ENCODE measurements at places on chromosomes 2 and 18.

GRCh38 chr2:38933653-38934052 is 44.0 kb downstream of the ARHGEF33 start:
- DNase-seq, result no peak

- no peak for DNase-seq
Observed at GRCh38 chr2:167908786-167909185, 338.6 kb downstream of the STK39 start.

DNA sequence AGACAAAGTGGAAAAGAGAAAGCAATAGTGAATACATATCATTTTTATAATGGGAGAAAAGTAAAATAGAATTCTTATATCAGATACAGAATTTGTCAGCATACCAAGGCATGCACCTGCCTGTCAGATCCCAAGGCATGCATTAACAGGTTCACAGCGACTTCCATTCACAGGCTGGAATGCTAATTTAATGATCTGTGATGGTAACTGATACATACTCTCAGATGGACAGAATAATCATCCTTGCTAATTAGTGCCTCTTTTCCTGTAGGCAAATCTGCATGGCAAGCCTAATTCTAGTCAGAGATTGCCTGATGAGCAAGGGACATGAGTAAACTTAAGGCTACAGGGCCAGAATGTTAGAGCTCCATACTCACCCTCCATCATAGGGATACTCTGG is 76.1 kb downstream of the PRKRA start:
- DNase-seq, result no peak

DNA sequence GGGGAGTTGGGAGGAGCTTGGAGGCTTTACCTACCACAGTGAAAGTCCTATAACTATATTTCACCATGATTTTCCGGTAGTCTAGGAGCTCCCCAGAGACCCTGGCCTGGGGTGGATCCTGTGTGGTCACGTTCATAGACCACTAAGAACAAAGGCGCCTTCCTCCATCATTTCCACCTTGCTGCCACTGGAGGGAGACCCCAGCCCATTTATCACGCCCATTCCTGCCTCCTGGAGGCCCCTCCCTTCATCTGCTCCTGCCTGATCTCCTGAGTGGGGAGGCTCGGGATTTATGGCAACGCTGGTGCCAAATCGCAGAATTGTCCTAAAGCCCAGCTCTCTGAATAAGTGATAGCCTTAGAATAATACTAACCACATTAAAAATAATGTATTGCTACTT is 507.6 kb upstream of the SPHKAP start:
- no peak for DNase-seq

DNA sequence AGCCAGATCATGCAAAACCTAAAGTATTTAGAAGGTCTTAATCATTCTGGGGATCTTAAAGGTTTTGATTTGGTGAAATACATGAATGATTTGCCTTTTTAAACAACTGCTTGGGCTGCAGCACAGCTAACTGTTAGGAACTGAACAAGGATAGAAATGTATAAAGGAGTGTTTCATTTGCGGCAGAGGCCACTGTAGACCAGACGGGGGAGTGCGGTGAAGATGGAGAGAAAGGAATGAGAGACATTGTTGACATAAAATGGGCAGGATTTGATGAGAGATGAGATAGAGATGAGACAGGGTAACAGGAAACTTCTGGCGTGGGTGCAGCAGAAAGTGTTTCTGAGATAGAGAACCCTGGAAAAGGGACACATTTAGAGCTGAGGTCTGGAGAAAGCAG is 308.1 kb downstream of the TMX3 start:
- DNase-seq, result no peak

DNA sequence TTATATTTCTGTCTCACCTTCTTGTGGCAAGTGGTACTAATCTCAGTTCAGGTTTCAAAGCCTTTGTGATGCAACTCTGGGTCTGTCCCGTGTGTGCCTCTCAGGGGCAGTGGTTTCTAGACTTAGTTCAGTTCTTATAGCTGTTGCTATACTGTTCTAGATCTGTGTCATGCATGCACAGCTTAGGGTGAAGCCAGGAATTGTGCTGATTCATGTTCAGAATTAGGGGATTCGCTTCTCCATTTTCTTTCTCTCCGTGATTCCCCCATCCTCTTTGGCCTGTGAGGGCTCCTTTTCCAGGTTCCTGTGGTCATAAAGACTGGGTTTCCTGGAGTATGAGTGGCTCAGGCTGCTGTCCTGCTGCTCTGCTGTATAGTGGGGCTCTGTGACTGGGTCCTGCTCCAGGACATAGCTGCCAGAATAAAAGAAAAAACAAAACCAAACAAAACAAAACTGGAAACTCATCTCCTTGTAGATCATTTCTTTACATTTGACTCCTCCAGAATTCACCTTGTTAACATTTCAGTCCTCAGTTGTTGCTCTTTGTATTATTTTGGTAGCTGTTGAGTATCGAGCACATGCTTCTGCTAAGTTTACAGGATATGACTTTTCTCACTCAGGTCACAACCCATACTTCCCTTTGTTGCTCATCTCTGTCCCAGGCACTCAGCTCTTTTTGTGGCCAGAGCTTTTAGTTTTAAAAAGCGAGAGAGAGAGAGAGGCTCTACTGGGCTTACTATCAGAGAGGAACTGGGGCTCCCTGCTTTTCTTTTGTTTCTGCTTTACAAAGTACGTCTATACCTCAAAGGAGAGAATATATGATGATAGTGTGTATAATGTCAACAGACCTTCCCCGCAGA is 34.2 kb downstream of the CERS6 start:
- DNase-seq, result no peak

DNA sequence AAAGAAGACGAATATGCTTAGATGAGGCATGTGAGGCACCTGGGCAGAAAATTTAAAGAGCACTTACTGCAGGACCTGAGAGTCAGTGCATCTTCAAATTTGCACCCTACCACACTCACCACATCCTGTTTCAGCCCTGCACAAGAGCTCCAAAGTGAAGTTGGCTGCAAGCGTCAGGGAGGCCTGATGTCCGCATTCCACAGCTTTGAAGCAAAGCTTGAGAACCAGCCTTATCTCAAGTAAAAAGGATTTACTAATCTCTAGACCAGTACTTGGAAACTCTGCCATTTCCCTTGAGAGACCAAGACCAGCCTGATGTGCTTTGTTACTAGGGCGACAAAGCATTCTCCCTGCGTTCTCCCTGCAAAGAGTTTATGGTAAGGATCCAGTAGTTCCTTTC is 3.4 kb upstream of the ASNSD1 start:
- DNase-seq, result no peak

DNA sequence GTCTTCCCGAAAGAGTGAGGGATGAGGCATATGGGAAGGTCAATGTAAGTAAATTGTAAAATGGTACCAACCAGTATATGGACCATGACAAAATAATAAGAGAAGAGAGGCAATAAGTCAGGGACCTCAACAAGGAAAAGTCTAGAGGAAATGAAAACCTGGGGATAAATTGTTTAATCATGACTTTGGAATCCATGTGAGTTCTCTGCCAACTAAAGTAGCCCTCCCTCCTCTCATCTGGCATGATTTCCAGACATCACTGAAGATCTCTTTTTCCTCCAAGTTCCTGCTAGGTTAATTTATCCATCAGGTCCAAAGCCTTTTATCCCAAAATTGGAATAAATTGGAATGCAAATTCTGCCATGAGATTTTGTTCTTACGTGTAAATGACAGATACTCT is 417.9 kb downstream of the NRXN1 start:
- no peak for DNase-seq

- no peak for DNase-seq
Observed at GRCh38 chr18:50203801-50204604, 9.1 kb upstream of the MYO5B start.

GRCh38 chr2:75194184-75194868 is 5.0 kb downstream of the TACR1 start:
- no peak for DNase-seq

GRCh38 chr18:78739882-78740677 is 239.5 kb upstream of the SALL3 start:
- DNase-seq, result no peak

- no peak for DNase-seq
Observed at GRCh38 chr2:232415138-232415690, 8.6 kb downstream of the ALPG start.

- DNase-seq, result no peak
Observed at GRCh38 chr2:11250400-11251196, 93.8 kb downstream of the ROCK2 start.

DNA sequence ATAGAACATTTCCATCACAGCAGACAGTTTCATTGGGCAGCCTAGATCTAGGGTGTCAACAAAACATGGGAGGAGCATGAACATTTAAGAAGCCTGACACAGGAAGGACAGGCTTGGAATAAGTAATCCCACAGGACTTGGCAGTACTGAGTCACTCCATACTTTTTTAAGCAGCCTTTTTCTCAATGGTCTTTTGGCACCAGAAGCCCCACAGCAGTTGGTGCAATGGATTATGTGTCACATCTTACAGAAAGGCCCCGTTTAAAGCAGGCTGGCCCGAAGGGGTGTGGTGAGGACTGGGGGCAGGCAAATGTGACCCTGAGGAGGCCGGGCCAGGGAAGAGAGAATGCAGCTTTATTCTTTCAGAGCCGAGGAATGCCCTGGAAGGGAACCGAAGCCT is 26.6 kb downstream of the SPTBN1 start:
- DNase-seq, result no peak
